ENCODE measurements at places on chromosomes 11 and 22. TPM values are rescaled to one million over a fixed set of nuclear protein-coding genes. Genes with fewer than 3 reads are reported as not detected.

- no peak for DNase-seq
Observed at GRCh38 chr11:77542296-77542695, 47.5 kb upstream of the AQP11 start.

- no peak for DNase-seq
Observed at GRCh38 chr11:9037046-9037780, 33.4 kb upstream of the NRIP3 start.

GRCh38 chr11:47509077-47509536 lies 43.8 kb downstream of the CELF1 start:
- DNase-seq: no peak

DNA sequence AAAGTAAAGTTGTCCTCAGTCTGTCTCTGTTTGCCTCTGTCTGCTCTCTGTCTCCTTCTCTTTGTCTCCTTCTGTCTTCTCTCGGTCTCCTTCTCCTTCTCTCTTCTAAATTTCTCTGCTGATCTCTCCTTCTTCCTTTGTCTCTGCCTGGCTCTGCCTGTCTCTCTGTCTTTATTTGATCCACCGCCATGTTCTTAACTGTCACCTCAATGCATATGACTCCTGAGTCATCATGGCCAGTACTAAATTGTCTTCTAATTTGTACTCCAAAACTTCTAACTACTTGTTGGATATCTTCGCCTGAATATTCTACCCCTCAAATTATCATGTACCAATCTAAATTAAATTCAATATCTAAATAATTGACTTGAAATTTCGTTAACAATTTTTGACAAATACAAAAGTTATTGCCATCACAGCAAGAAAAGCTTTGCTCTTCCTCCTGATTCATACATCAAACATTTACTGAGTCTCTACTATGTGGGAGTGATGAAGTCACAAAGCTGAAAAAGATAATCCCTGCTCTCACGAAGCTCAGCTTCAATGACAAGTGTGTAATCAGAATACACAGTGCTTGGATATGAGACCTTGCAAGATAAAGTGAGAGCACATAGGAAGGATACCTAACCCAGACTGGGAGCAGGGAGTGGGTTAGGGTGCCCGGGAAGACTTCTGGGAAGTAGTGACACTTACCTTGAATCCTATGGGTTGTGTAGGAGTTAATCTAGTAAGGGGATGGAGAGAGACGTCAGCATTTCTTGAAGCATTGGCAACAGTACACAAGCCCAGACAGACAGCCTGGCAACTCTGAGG lies 193.0 kb downstream of the MAML2 start:
- no peak for DNase-seq

GRCh38 chr11:72816404-72816990 lies 2.3 kb downstream of the ATG16L2 start:
- no peak for DNase-seq

- DNase-seq: no peak
Observed at GRCh38 chr22:48925450-48925849, 902.2 kb downstream of the BRD1 start.

The NOX4 gene
- total RNA-seq: not detected

The SLC6A5 gene
- total RNA-seq: not detected

The FGF3 gene
- not detected for total RNA-seq

The NFAM1 gene
- 0.27 TPM for total RNA-seq

The GPHA2 gene
- total RNA-seq: not detected

The OR51B5 gene
- total RNA-seq: 0.67 TPM

The GP1BB gene
- 0.27 TPM for total RNA-seq

All from B cell (primary cell).